ENCODE measurements at places on chromosomes 11 and 22. TPM values are rescaled to one million over a fixed set of nuclear protein-coding genes. Genes with fewer than 3 reads are reported as not detected.

DEUP1 gene
- not detected for total RNA-seq

- no peaks in the 10 kb centered on the region for H3K4me1 ChIP-seq
- no peak overlapping the region for H3K4me3 ChIP-seq
- no peaks in the 10 kb centered on the region for H3K27me3 ChIP-seq
- no peak for DNase-seq
- H3K36me3 ChIP-seq, result no peaks in the 10 kb centered on the region
- H3K27ac ChIP-seq, result no peak overlapping the region
These were observed 3.3 kb downstream of the PARVG start for GRCh38 chr22:44184006-44184405.

TTC17 gene
- total RNA-seq, result 70.2 TPM

DNA sequence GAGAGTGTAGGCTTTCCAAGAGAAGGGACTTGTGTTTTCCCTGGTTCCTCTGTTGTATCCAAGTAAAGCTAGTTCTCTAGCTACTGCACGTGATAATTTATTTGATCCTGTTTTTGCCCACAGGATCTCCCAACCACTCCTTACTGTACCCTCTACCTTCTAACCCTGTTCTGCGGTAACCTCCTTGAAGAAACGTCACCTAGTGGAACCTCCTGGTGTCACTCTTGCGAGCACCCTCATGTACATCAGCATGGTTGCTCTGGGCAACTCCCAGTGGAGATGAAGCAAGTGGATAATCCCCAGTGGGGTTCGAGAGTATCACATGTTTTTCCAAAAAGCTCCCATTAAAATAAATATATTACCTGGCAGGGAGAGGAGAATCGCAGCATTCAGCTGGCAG lies 108.9 kb upstream of the CLMP start:
- H3K36me3 ChIP-seq, result no peaks in the 10 kb centered on the region
- H3K27ac ChIP-seq, result no peak overlapping the region
- H3K4me3 ChIP-seq, result no peak overlapping the region
- H3K27me3 ChIP-seq, result no peaks in the 10 kb centered on the region

NRXN2 gene
- total RNA-seq, result 1.6 TPM

GRCh38 chr11:7485186-7486097 lies at the start of gene OLFML1:
Gene OLFML1, plus strand, starts transcription at chr11:7485506. Its CDS starts 370 bp downstream, at chr11:7485876.
- H3K27ac ChIP-seq, result no peak within 1 kb of the TSS
- H3K4me3 ChIP-seq, result peak within 1 kb of the TSS; percentile 15
- H3K4me1 ChIP-seq, result no peaks in the 10 kb centered on the region
- H3K27me3 ChIP-seq, result no peaks in the 10 kb centered on the region

INPP5J gene
- 0.13 TPM for total RNA-seq

GRCh38 chr11:64088162-64089026 lies 52.7 kb downstream of the FLRT1 start:
- no peak for DNase-seq
- H3K36me3 ChIP-seq, result no peaks in the 10 kb centered on the region
- no peaks in the 10 kb centered on the region for H3K4me1 ChIP-seq
- H3K27me3 ChIP-seq, result no peaks in the 10 kb centered on the region
- H3K27ac ChIP-seq, result no peak overlapping the region

- H3K27ac ChIP-seq, result no peak overlapping the region
- no peaks in the 10 kb centered on the region for H3K27me3 ChIP-seq
- DNase-seq, result no peak
- H3K4me1 ChIP-seq, result no peaks in the 10 kb centered on the region
These were observed 161.5 kb upstream of the ARHGAP42 start for GRCh38 chr11:100525635-100526034.

MAPK8IP1 gene
- 5.4 TPM for total RNA-seq

FOLR1 gene
- total RNA-seq, result not detected

TMPRSS6 gene
- total RNA-seq, result 104 TPM

GRCh38 chr11:859394-860131 lies 16.9 kb downstream of the TSPAN4 start:
- no peak overlapping the region for H3K4me3 ChIP-seq
- H3K27ac ChIP-seq, result no peak overlapping the region
- DNase-seq, result no peak
- no peaks in the 10 kb centered on the region for H3K36me3 ChIP-seq
- H3K27me3 ChIP-seq, result no peaks in the 10 kb centered on the region

DNA sequence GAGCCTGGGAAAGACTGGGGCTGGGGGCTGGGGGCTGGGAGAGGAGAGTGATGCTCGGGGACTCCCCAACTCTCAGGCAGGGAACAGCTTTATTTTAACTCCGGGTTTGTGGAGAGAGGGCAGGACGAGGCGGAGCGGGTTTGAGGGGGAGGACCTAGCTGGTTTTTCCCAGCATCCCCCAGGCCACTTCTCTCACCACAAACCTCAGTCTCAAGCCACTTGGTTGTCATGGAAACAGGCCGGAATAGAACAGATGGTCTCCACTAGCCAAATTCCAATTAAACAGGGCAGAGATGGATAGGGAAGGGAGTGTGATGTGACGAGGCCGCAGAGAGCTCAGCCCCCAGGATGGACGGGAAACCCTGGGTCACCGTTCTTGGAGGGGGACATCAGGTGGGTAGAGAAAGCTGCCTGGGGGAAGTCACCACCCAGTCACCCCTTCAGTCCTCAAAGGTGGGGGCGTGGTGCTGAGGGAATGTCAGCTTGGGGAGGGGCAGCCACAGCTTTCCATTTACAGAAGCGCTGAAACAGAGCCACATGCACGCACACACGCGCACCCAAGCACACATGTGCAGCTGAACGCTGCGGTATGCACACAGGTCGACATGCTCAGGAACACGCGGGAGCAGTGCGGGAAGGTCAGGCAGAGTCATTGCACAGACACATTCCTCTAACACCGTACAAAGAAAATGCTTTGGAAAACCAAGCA lies 19.2 kb downstream of the NECTIN1 start:
- no peaks in the 10 kb centered on the region for H3K36me3 ChIP-seq
- H3K4me1 ChIP-seq, result peaks cover 18% of the 10 kb centered on the region
- no peak overlapping the region for H3K27ac ChIP-seq
- H3K27me3 ChIP-seq, result no peaks in the 10 kb centered on the region

GRCh38 chr11:113281052-113281725 lies 33.2 kb upstream of the TTC12 start:
- no peaks in the 10 kb centered on the region for H3K4me1 ChIP-seq
- H3K36me3 ChIP-seq, result no peaks in the 10 kb centered on the region
- no peak overlapping the region for H3K27ac ChIP-seq
- no peak for DNase-seq

PTGDR2 gene
- total RNA-seq, result 0.18 TPM

DNA sequence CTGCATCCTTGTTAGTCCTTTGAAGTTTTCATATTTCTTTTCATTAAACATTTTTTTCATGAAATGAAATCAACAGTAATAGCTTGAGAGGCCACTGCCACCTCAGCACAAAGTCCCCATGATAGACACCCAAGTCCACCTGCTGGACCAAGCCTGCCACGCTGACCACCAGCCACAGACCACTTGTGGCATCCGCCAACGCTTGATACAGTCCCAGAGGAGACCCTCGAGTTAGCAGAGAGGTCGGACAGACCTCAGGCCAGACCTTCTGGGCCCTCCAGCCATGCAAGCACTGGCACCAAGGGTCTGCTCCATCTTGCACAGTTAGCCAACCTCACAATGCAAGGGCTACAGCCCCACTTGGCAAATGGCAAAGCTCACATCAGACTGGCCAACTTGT lies 91.8 kb upstream of the RTL6 start:
- H3K4me1 ChIP-seq, result no peaks in the 10 kb centered on the region
- no peaks in the 10 kb centered on the region for H3K27me3 ChIP-seq
- no peak overlapping the region for H3K27ac ChIP-seq
- no peak overlapping the region for H3K4me3 ChIP-seq
- DNase-seq, result no peak
- H3K36me3 ChIP-seq, result no peaks in the 10 kb centered on the region

ARHGAP8 gene
- total RNA-seq, result 0.53 TPM

DNA sequence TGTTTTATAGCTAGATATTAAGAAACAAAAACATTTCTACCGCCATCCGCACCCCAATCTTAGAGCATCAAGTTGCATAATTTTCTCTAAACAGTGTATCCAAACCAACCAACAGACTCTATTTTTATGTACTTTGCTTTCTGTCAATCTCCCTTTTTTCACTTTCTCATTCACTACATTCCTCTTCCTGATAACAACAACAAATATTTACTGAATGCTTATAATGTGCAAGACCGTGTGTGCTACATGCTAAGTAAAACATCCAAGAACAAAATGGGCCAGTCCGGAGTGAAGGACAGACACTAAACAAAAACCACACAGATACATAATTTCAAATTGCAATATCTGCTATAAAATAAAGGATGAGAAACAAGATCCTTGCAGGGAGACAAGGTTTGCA lies 38.6 kb upstream of the SOX6 start:
- H3K4me3 ChIP-seq, result peak overlapping the region; percentile 11
- DNase-seq, result no peak
- H3K4me1 ChIP-seq, result no peaks in the 10 kb centered on the region
- H3K27ac ChIP-seq, result no peak overlapping the region

- no peak for DNase-seq
- no peaks in the 10 kb centered on the region for H3K36me3 ChIP-seq
- no peaks in the 10 kb centered on the region for H3K27me3 ChIP-seq
- no peaks in the 10 kb centered on the region for H3K4me1 ChIP-seq
- no peak overlapping the region for H3K27ac ChIP-seq
These were observed 561.9 kb upstream of the ANO5 start for GRCh38 chr11:21630934-21631478.

- no peaks in the 10 kb centered on the region for H3K36me3 ChIP-seq
- no peak overlapping the region for H3K27ac ChIP-seq
- H3K4me3 ChIP-seq, result no peak overlapping the region
- no peaks in the 10 kb centered on the region for H3K4me1 ChIP-seq
These were observed 257.4 kb downstream of the BRD1 start for GRCh38 chr22:49570032-49570848.

VSIG2 gene
- total RNA-seq, result 0.83 TPM

GRCh38 chr11:12520054-12520453 lies 142.7 kb downstream of the PARVA start:
- no peak overlapping the region for H3K4me3 ChIP-seq
- no peak overlapping the region for H3K27ac ChIP-seq
- no peaks in the 10 kb centered on the region for H3K27me3 ChIP-seq
- H3K36me3 ChIP-seq, result no peaks in the 10 kb centered on the region
- DNase-seq, result no peak

GRCh38 chr22:33658775-33659174 lies 261.5 kb downstream of the LARGE1 start:
- no peak overlapping the region for H3K27ac ChIP-seq
- H3K4me1 ChIP-seq, result no peaks in the 10 kb centered on the region
- no peak overlapping the region for H3K4me3 ChIP-seq
- DNase-seq, result peak; percentile 51
- H3K27me3 ChIP-seq, result no peaks in the 10 kb centered on the region

DNA sequence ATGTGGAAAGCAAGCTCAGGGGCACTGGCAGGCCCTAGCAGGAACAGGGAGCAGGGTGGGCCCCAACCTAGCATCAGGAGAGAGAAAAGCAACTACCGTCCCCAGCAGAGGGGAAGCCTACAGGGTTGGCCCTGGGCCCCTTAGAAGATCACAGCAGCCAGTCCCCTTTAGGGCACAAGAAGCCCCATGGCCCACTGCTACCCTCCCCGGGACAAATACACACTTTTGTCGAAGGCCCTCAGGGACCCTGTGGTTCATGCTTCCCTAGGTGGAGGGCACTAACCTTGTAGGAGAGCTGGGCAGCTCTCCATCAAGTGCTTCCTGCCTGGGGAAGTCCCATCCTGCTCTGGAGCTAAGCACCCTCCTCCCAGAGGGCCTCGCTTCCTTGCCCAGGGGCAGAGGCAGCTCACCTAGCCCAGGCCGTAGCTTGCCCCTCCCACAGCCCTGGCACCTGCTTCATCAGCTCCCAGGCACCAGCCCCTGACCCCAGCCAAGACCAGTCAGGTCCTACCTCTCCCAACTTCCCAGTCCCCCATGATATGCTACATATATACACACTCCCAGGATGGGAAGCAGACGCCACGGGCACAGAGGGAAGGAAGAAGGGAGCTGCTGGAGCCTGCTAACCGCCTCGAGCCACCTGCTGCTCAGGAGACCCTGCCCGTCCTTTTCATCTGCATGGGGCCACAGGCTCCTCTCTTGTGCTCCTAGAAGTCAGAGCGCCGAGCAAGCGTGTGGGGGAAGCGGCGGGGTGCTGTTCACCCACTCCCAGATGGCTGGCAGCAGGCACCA lies 20.1 kb downstream of the SUN2 start:
- peak overlapping the region; percentile 83 for H3K27ac ChIP-seq
- peak; percentile 47 for DNase-seq
- peaks cover 57% of the 10 kb centered on the region for H3K36me3 ChIP-seq
- peaks cover 53% of the 10 kb centered on the region for H3K4me1 ChIP-seq
- H3K4me3 ChIP-seq, result no peak overlapping the region

DNA sequence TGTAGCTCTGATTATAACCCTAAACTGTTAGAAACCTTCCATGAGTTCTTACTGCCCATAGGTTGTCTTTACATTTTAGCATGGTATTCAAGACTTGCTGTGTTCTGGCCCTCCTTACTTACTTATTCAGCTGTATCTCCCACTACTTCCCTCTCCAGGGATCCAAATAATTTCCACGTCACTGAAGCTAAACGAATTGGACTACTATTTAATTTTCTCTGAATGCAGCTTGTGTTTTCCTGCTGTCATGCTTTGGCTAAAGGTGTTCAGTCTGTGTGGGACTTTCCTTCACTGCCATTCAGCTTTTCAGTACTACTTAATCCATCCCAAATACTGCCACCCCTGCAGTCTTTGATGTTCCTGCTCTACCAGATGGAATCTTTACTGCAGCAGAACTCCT lies 88.3 kb downstream of the UVRAG start:
- H3K4me1 ChIP-seq, result no peaks in the 10 kb centered on the region
- no peak for DNase-seq
- H3K27ac ChIP-seq, result no peak overlapping the region

GRCh38 chr11:84384731-84385130 lies 1098.6 kb upstream of the CCDC90B start:
- H3K27me3 ChIP-seq, result no peaks in the 10 kb centered on the region
- no peaks in the 10 kb centered on the region for H3K36me3 ChIP-seq

DNA sequence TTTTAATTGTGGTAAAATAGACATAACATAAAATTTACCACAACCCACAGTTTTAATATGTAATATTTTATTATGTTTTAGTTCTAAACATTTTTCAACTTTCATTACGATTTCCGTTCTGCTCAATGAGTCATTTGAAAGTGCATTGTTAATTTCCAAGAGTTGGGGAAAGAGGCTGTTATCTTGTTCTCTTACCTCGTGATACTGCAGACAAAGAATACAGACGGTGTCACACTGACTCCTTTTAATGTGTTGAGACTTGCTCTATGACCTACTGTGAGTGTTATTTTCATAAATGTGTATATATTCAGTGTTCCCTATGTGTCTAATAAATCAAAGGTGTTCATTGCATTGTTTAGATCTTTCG lies 10.8 kb upstream of the RAC2 start:
- H3K4me1 ChIP-seq, result no peaks in the 10 kb centered on the region
- DNase-seq, result no peak
- no peak overlapping the region for H3K4me3 ChIP-seq

DNA sequence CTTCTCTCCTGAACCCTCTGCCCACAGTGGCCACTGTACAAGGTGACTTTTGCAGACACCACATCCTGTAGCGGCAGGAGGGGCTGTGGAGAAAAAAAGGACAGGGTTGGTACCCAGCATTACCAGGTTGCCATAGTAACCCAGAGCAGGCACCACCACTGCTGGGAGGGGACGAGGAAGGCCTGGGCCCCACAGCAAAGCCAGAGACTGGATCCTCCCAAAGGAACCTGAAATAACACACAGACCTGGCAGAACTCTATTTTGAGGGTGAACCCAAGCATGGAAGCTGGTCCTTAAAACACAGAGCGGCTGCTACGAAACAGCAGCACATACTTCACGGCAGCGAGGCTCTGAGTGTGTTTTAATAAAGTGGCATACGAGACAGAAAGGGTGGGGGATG lies 380.6 kb downstream of the CTTN start:
- H3K27me3 ChIP-seq, result no peaks in the 10 kb centered on the region
- no peak for DNase-seq

- H3K36me3 ChIP-seq, result no peaks in the 10 kb centered on the region
- no peaks in the 10 kb centered on the region for H3K4me1 ChIP-seq
These were observed 978 bp upstream of the CLDN5 start for GRCh38 chr22:19525116-19525660.

All from right lobe of liver (tissue), 6 donors.